ENCODE measurements at places on chromosomes 7 and 10.

GRCh38 chr7:44326261-44327125, 1.1 kb upstream of the CAMK2B start:
- H3K27ac ChIP-seq, result no peak overlapping the region
- H3K36me3 ChIP-seq, result no peaks in the 10 kb centered on the region
- peaks cover 4% of the 10 kb centered on the region for H3K27me3 ChIP-seq
- H3K4me1 ChIP-seq, result no peaks in the 10 kb centered on the region
- H3K4me3 ChIP-seq, result no peak overlapping the region

DNA sequence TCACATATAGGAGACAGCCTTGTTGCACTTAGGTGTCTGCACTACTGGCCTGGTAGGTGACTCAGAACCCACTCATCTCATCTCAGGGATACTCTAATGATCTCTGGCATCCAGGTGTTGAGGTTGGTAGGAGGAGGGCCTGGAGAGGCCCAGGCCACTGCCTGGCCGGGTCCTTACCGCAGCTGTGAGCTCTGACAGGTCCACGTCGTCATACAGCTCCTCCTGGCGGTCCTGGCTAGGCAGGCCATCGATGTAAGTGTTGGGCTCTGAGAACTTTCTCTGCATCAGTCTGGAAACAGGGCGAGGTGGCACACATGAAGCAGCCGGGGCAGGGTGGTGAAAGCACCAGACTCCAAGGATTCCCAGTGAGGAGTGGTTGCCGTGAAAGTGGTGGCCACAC, 62.1 kb downstream of the VWA2 start:
- H3K27me3 ChIP-seq, result no peaks in the 10 kb centered on the region
- H3K4me3 ChIP-seq, result no peak overlapping the region
- H3K27ac ChIP-seq, result no peak overlapping the region
- H3K36me3 ChIP-seq, result peaks cover 14% of the 10 kb centered on the region

DNA sequence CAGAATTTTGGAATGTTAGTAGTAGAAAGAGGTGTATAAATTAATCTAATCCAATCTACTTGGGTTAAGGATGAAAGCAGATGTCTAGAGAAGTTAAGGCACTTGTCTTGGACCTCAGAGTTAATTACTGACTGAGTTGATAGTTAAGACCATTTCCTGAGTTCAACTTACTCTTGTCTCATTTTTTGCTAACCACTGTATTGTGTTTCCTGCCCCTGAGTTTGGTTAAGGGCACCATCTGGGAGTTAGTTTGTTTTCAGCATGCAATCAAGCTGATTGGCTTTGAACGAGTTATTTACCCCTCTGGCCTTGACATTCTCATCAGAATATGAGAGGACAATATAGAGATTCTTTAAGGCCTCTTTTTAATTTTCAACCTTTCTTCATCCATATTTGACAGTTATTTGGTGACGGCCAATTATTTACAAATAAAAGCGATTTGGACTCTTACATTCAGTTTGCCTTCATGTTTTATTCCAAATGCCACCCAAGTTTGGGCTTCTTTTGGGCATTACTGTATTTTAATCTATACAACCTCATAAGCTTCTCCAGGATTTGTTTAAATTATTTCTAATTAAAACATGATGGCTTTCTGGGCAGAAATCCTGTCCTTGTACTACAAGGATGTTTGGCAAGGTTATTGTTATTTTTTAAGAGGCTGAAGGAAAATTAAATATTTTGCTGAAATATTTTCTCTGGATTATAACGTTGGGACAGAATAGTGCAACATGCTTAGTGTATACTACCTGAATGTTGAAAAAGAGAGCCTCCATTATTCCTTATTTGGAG, 225.0 kb downstream of the CACNB2 start:
- no peaks in the 10 kb centered on the region for H3K4me1 ChIP-seq
- no peak for DNase-seq
- H3K27ac ChIP-seq, result no peak overlapping the region
- no peaks in the 10 kb centered on the region for H3K36me3 ChIP-seq

DNA sequence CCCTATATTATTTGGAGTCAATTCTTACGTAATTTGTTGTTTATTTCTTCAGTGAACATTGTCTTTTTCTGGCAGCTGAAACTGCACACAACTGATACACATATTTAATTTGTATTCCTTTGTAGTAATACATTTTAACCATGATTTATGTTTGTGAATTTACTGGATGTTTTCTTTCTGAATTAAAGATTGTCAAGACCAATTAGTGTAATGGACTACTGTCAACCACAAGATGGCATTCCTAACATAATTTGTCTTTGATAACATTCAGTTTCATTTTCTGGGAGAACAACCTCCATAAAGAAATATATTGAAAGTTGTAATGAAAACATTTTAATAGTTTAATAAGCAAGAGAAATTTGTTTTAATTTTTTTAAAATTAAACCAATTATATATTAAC, 10.1 kb downstream of the THNSL1 start:
- H3K36me3 ChIP-seq, result no peaks in the 10 kb centered on the region
- H3K4me1 ChIP-seq, result no peaks in the 10 kb centered on the region
- no peak overlapping the region for H3K27ac ChIP-seq
- no peak overlapping the region for H3K4me3 ChIP-seq
- DNase-seq, result no peak
- H3K27me3 ChIP-seq, result no peaks in the 10 kb centered on the region

- no peaks in the 10 kb centered on the region for H3K4me1 ChIP-seq
- H3K36me3 ChIP-seq, result no peaks in the 10 kb centered on the region
- H3K27ac ChIP-seq, result no peak overlapping the region
- H3K4me3 ChIP-seq, result no peak overlapping the region
These were observed 541.4 kb downstream of the TCERG1L start for GRCh38 chr10:130770018-130770630.

DNA sequence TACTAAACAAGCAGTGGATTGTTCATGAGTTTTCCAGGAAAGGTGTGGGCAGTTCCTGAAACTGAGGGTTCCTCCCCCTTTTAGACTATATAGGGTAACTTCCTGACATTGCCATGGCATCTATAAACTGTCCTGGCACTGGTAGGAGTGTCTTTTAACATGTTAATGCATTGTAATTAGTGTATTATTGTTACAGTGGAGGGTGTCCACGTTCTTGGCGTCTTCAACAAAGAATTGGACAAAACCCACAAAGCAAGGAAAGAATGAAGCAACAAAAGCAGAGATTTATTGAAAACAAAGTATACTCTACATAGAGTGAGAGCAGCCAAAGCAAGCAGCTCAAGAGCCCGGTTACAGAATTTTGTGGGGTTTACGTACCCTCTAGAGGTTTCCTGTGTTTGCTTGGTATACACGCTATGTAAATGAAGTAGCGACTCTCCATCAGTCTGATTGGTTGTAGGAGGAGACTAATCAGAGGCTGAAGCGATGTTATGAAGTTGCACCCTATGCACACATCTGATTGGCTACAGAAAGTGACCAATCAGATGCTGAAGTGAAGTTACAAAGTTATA, 175.2 kb downstream of the NSUN6 start:
- H3K27ac ChIP-seq, result no peak overlapping the region
- H3K4me3 ChIP-seq, result no peak overlapping the region
- H3K36me3 ChIP-seq, result no peaks in the 10 kb centered on the region
- no peaks in the 10 kb centered on the region for H3K4me1 ChIP-seq
- no peak for DNase-seq
- H3K27me3 ChIP-seq, result no peaks in the 10 kb centered on the region

GRCh38 chr7:106623853-106624252, 37.1 kb downstream of the CCDC71L start:
- H3K27me3 ChIP-seq, result no peaks in the 10 kb centered on the region
- no peak overlapping the region for H3K4me3 ChIP-seq
- DNase-seq, result no peak
- H3K36me3 ChIP-seq, result no peaks in the 10 kb centered on the region

DNA sequence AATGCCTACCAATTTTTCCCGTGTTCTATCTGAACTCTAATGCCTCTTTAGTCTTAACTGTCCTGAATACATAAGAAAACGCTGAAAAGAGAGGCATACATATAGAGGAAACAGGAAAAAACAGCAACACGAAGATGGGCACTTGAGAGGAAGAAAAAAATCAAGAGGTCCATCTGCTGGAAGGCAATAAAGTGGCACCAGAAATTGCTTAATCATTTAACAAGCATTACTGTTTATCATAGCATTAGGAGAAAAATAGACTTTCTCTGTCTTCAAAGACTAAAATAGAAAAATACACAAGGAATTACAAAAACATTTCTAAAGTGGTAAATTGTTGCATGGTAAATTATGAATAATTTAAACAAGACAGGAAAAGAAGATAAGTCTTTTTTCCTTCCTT, 35.0 kb downstream of the NSUN6 start:
- H3K4me1 ChIP-seq, result no peaks in the 10 kb centered on the region
- H3K27ac ChIP-seq, result no peak overlapping the region
- no peaks in the 10 kb centered on the region for H3K27me3 ChIP-seq
- no peak overlapping the region for H3K4me3 ChIP-seq

DNA sequence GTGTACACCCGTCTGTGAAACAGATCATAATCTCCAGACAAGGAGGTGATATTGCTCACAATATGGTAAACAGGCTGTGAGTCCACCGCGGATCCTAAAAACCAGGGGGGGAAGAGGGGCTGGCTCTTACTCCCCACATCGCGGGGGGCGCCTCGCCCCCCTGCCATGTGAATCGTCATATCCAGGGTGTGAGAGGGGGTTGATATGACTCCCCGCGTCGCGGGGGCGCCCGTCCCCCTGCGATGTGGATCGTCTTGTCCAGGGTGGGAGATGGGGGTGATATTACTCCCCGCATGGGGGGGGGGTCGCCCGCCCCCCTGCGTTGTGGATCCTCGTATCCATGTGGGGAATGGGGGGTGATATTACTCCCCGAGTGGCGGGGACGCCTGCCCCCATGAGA, 30.9 kb downstream of the OCM2 start:
- no peak for DNase-seq
- H3K4me3 ChIP-seq, result no peak overlapping the region
- no peak overlapping the region for H3K27ac ChIP-seq
- H3K36me3 ChIP-seq, result no peaks in the 10 kb centered on the region
- H3K27me3 ChIP-seq, result no peaks in the 10 kb centered on the region

DNA sequence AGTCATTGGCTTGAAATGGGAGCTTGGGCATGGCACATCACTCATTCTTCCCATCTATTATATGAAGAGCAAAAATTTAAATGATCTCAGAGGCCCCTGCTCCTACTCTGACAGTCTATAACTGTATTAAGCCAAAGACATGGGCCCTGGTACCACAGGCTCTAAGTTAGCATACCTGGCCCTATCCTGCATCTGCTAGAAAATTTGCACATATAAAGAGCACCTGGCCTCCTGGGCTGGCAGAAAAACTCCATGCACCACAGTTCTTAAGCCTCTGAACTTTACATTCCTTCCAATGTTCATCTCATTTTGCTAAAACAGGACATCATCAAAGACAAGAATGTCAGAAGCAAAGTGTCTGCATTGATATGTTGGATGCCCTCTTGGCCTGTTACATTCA, 29.6 kb upstream of the ANK3 start:
- no peaks in the 10 kb centered on the region for H3K4me1 ChIP-seq
- no peaks in the 10 kb centered on the region for H3K27me3 ChIP-seq
- H3K36me3 ChIP-seq, result no peaks in the 10 kb centered on the region
- H3K4me3 ChIP-seq, result no peak overlapping the region
- no peak for DNase-seq

DNA sequence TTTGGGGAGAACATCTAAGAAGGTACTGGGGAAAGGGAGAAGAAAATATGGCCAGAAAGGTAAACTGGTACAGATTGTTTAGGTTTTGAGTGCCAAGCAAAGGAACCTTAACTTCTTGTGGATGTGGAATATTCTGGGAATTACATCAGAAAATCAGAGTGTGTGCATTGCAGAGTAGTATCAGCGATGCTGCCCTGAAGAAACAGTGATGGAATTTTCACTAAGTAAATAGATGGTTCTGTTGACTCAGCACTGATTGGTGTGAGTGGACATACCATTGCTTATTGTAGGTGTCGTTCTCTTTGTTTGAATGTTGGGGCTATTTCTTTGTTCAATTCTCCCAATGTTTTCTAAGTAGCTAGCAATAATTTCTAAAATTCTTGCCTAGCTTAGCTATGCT, 24.4 kb upstream of the AKR1B1 start:
- H3K27ac ChIP-seq, result no peak overlapping the region
- H3K4me1 ChIP-seq, result no peaks in the 10 kb centered on the region
- no peaks in the 10 kb centered on the region for H3K27me3 ChIP-seq
- H3K4me3 ChIP-seq, result no peak overlapping the region
- H3K36me3 ChIP-seq, result no peaks in the 10 kb centered on the region
- no peak for DNase-seq
